Right ventricle myocardium superior (tissue), 1 donor: ENCODE measurements at places on chromosomes 11 and 22. TPM values are rescaled to one million over a fixed set of nuclear protein-coding genes. Genes with fewer than 3 reads are reported as not detected.

CDKN1C gene
- 37.7 TPM for total RNA-seq

KCNJ11 gene
- 27.7 TPM for total RNA-seq

CENPM gene
- total RNA-seq: 0.59 TPM

FAM180B gene
- not detected for total RNA-seq

PRRG4 gene
- 0.59 TPM for total RNA-seq

CHRNA10 gene
- 1.6 TPM for total RNA-seq

DNA sequence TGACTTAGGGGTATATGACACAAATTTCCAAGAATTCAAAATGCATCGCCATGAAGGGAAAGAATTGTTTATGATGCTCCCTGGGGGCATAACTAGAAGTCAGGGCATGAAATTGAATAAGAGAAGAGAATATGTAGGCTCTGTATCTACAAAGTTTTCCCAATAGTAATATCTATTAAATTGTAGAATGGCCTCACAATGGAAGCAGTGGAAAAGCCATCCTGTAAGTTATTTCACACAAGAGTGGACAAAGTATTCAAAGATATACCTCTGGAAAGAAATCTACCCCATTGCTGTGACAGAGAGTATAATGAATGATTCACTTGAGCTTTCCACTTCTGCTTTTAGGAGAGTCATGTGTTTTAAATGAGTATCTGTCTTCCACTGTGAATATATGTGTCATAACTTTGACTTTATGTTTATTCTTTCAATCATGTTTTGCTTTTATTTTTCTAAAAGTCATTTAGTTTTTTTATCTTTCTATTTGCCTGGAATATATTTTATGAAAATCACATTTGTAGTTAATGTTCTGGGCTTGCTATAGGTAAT, 65.7 kb upstream of the DDI1 start:
- DNase-seq: no peak

GRCh38 chr11:76667856-76668255, 2.7 kb downstream of the LRRC32 start:
- DNase-seq: peak; percentile 27

DNA sequence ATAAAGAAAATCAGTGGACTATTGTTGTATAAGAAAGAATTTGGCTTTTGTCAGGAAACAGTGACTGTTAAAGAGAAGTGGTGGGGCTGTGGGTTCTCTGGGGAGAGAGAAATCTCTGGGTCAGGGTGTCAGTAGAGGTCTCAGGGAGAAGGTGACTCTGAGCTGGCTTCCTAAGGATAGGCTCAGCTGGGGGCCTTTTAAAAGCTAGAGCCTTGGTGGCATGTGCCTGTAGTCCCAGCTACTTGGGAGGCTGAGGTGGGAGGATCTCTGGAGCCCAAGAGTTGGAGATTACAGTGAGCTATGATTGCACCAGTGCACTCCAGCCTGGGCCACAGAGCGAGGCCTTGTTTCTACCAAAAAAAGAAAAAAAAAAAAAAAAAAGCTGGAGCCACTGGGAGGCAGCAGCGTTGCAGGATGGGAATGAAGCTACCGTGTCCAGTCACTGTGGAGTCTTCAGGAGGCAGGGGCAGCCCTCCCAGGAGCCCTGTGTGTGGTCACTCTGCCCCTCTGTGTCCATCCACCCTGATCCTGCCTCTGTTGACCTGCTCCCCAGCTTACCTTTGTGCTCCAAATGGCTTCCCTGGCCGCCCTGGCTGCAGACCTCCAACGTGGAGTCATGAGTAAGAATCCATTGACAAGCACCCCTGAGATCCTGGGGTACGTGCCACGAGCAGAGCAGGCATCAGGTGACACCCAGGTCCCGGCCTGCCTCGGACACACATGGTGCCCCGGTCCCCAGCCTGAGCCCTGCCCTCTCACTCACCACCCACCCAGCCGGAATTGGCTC, 5.4 kb upstream of the MIF start:
- no peak for DNase-seq

GRCh38 chr11:10725114-10725906, 25.7 kb upstream of the CTR9 start:
- no peak for DNase-seq

DNA sequence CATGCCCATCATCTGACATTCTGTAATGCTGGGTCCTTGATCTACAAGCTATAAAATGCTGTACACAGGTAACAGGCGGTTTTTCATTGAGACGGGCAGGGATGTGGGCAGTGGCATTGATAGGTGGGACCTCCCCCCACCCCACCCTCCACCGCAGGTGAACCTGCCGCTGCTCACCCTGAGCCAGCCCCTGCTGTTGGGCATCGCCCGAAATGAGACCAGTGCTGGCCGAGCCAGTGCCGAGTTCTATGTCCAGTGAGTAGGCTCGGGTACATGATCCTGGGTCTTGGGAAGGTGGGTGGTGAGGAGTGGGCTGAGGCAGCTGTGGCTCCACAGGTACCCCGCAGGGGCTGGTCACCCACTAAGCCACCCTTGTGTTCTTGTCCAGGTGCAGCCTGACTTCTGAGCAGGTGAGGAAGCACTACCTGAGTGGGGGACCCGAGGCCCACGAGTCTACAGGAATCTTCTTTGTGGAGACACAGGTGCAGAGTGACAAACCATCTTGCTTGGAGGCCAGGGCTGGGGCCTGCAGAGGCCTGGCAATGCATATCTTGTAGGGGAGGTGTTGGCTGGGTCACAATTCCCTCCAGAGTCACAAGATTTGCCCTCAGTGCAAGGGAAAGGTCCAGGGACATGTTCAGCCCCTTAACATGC, 1.1 kb upstream of the DNAJC4 start:
- peak; percentile 41 for DNase-seq

GRCh38 chr11:78857688-78858087, 283.0 kb upstream of the NARS2 start:
- no peak for DNase-seq

- DNase-seq: no peak
These were observed 34.6 kb upstream of the SC5D start for GRCh38 chr11:121257976-121258375.

GRCh38 chr11:11988681-11989261, 19.7 kb downstream of the DKK3 start:
- no peak for DNase-seq

GRCh38 chr11:91664521-91664920, 560.1 kb upstream of the FAT3 start:
- DNase-seq: no peak

- DNase-seq: peak; percentile 72
These were observed 56.0 kb downstream of the JAM3 start for GRCh38 chr11:134124660-134125451.

DNA sequence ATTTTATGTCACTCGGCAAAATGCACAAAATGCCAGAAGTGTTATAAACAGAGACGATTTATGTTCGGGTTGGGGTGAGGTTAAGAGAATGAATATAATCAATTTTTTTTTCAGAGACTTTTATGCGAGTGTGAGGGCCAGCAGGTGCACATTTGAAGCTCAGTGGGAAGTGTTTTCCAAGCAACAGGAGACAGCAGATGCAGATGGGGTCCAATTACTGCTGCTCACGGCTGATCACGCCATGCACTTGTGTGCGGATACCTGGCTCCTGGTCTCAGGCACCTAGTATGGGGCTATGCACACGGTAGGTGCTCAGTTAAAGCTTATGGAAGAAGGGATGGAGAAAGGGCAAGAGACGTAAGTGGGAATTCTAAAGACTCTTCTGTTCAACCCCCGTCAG, 249.1 kb downstream of the MIAT start:
- DNase-seq: no peak
